Natural killer cell (primary cell): ENCODE measurements at places on chromosomes 7 and 10.

DNA sequence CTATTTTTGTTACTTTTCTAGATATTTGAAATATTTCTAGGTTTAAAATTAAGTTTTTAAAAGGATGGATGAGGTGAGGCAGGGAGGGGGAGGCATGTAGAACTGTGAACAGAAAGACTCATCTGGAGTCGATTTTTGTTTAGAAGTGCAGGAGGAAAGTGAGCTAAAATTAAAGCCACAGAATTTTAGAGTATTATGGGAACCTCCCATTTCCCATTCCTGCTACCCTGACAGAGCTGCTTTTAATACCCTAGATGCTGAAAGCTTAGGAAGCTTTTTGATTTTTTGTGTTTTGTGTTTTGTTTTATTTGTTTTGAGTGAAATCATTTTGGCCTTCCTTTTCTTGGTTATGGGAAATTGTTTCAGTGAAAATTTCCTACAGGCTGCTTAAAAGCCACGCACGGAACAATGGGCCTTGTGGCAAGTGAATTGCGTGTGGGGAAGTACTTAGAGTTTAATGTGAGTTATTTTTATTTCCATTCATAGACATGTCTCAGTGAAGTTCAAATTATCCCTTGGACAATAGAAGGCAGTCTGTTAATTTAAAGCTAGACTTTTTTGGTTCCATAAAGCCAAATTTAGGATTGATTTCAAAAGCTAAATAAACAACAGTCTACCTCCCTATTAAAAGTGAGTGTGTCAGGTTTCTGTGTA is 102.0 kb upstream of the HDAC9 start:
- DNase-seq = no peak

DNA sequence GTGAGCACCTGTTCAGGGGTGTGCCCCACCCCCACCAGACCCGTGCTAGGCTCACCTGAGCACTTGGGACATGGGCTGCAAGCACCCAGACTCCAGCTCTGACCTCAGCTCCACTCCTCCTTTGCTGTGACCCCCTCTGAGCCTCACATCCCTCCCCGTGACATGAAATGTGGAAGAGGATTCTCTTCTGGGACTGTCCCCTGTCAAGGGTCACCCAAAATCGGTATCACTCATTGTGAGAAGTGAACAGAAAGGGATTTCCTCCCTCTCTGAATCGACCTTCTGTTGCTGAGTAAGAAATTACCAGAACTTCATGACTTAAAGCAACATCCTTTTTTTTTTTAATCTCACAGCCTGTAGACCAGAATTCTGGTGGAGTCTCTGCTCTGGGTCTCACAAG is 6.2 kb upstream of the CHST15 start:
- no peak for DNase-seq

DNA sequence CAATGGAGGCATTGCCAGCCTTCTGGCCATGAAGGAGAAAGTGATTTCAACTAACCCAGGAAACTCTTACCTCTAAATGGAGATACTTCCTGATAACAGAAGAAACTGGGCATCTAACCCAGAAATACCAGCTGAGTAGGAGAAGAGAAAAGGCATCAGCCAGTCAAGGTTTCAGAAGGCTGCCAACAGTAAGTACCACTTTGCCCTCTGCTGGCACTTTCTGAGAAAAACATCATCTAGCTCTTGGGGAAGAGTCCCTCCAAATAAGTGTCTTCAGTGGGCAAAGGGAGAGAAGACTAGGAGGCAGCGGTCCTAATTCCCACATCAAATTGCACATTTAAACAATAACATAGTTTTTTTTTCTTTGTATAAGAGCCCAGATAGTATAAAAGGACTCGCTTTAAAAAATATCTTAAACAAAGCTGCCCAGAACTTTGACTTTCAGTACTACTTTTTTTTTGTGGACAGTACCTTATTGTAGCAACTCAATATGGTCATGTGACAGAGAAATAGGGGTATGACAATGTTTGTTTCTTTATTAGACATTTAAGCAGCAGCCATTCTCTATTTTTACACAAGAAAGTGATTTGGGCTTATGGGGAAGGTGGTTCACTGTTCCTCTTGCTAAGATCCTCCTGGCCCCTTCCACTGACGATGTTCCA is 157.3 kb downstream of the CTTNBP2 start:
- DNase-seq = peak; percentile 13

DNA sequence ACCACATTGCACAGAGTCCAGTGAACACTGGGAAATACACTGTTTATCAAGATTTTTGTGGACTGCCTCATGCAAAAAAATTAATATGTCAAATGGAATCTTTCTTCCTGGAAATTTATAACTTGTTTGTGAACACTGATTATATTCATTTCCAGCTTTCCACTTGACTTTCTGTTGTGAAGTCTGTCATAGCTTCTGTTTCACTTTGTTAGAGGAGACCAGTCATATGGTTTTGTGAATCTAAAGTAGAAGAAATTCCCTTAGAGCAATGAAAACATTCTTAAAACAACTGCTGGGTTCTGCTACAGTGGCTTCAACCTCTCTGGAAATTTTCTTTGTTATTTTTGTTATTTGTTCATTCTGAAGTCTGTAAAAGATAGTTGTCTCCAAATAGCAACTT is 349.5 kb upstream of the NFE2L3 start:
- no peak for DNase-seq

GRCh38 chr7:107463139-107464078 is 6.4 kb upstream of the GPR22 start:
- peak; percentile 77 for DNase-seq

DNA sequence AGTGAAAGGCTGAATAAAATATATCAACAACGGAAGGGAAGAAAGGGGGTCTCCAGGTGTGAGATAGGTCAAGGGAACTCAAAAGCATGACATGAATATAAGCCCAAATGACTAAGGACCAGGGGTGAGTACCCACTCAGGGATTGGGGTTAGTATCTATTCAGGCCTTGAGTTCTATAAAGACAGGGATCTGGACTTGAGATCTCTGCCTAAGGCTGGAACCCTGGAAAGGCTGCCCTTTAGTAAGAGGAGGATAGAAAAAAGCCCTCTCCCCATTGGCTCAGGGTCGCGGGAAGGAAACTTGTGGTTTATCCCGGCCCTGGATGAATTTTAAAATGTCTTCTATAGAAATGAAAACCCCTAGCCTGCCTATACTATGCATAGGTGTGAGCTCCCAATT is 2.4 kb upstream of the ITPRIP start:
- no peak for DNase-seq

- DNase-seq = no peak
These were observed 170.3 kb downstream of the SEMA3E start for GRCh38 chr7:83478616-83479015.

GRCh38 chr10:55476129-55476528 is 675.1 kb upstream of the PCDH15 start:
- no peak for DNase-seq

GRCh38 chr7:158849768-158850544 is 6.4 kb upstream of the DYNC2I1 start:
- no peak for DNase-seq

GRCh38 chr7:51349820-51350545 is 33.4 kb upstream of the COBL start:
- no peak for DNase-seq

DNA sequence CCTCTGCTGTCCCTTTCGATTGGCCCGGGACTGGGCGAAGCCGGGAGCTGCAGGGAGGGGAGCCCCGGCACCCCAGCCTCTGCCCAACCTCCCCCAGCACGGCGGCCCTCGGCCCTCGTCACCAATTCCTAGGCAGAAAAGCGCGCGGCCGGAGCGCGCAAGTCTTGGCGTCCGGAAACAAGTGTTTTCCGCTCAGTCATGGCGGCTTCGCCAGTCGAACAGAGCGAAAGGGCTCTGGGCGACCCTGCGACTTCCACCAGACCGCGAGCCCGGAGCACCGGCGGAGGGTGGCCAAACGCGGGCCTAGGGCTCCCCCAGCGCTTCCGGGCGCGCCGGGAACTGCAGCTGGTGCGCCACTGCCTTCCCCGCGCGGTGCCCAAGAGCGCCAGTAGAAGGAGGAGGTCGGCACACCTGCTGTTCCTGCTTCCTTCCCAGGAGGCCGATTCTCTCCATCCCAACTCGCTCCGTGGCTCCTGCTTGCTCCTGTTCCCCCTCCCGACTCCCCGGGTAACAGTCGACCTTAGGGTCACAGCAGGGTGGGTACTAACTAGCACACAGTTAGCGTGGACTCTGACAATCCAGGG is 729.9 kb downstream of the ZWINT start:
- no peak for DNase-seq

DNA sequence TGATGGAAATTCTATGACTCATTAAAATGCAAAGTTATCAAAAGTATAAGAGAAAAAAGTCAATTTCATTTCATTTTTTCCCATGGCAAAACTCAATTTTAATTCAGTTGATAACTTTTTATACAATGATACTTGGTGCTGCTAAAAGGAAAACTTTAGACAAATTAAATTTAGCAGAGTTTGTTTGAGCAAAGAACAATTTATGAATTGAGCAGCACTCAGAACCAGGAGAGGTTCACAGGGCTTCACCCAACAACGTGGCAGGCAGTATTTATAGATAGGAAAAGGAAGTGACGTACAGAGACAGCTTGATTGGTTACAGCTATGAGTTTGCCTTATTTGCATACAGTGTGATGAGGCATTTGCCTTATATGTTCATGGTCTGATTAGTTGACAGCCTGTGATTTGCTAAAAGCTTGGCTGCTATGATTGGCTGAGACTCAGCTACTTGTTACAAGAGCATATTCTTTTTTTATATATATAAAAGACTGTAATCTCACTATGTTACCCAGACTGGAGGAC is 157.2 kb upstream of the CELF2 start:
- DNase-seq = no peak

DNA sequence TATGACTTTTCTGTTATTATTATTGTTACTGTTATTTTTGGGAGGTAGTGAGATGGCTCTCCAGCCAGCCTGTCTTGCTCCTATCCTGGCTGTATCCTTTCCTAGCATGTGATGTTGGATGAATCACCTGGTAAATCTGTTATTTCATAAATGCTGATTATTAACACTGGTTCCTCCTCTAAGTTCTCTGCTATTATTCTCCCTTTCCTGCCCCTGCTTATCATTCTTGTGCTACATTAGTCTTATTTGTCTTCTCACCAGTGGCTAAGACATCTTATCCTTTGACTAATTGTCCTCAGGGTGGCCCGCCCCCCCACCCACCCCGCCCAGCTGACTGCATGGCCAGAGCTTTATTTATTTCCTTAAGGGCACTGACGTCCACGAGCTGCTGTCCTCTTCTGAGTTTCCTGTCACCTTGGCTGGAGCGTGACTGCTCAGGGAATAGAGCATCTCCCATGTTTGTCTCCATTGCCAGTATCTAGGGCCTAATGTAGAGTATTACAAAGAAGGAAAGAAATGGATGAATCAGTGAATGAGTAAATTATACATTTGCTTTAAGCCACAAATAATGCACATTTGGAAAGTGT is 110.1 kb upstream of the KLF6 start:
- no peak for DNase-seq

DNA sequence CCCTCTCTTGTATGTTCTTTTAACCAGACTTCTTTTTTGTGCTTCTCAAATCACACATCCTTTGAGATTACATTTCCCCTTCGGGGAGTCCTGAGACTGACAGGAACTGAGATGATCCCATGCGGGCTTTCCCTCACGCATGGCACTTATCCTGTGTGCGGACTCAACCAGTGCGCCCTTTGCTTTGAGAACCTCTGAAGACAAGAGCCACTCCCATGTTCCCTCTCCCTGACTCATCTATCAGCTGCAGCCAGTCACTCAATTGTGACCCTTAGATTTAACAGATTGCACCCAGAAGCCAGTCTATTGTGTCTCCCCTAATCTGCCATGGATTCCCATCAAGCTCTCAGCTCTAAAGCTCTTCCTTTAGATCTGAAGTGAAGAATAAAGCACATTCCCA is 353.9 kb upstream of the MEOX2 start:
- DNase-seq = no peak

DNA sequence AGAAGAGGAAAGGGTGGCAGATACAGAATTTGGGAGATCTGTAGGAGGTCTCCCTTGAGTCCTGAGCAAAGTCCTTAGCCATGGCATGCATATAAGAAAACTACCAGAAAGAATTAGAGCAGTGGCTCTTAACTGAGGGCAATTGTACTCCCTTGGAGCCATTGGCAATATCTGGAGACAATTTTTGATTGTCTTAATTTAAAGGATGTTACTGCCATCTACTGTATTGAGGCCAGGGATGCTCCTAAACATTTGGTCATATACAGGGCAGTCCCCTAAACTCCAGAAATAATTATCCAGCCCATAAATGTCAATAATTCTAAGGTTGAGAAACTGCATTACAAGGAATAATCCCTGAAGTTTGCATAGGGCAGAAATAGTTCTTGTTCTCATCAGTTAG is 136.4 kb upstream of the ODAD2 start:
- no peak for DNase-seq

- DNase-seq = no peak
These were observed 20.8 kb downstream of the AKR1E2 start for GRCh38 chr10:4846775-4847174.

- no peak for DNase-seq
These were observed 23.8 kb upstream of the SLF2 start for GRCh38 chr10:100888957-100889356.

DNA sequence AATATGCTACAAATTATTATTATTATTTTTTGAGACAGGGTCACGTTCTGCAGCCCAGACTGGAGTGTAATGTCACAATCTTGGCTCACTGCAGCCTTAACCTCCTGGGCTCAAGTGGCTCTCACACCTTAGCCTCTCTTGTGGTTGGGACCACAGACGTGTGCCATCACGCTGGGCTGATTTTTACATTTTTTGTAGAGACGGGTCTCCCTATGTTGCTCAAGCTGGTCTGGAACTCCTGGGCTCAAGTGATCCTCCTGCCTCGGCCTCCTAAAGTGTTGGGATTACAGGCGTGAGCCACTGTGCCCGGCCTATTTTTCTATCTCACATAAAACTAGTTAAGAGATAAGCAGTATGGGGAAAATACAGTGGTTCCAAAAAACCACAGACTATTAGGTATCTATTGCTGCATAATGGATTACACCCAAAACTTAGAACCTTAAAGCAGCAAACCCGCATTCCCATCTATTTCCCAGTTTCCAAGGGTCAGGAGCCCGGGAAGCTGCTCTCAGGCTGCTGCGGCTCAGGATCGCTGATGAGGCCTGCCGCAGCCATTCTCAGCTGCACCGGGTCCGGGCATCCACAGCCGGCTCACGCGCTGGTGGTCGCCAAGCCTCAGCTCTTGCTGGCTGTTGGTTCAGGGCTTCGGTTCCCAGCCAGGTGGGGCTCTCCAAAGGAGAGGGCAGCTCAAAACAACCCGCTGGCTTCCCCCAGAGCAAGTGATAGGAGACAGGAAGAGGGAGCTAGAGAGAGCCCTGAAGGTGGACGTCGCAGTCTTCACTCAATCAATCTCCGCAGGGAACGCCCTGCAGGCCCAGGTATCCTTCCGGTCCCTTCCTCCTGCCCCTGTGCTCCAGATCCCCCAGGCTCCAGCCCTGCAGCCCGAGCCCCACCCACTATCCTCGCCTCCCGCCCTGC is 128.2 kb downstream of the UBE2H start:
- no peak for DNase-seq

GRCh38 chr10:23293973-23294590 is 50.5 kb downstream of the C10orf67 start:
- DNase-seq = no peak

- no peak for DNase-seq
These were observed 29.1 kb downstream of the MCU start for GRCh38 chr10:72720814-72721660.

GRCh38 chr10:87771871-87772500 is 46.0 kb downstream of the ATAD1 start:
- no peak for DNase-seq

GRCh38 chr10:393787-394438 is 258.7 kb downstream of the ZMYND11 start:
- DNase-seq = no peak
